ENCODE measurements at places on chromosomes 12 and 14. TPM values are rescaled to one million over a fixed set of nuclear protein-coding genes. Genes with fewer than 3 reads are reported as not detected.

- no peak overlapping the region for H3K4me3 ChIP-seq
- H3K27ac ChIP-seq: no peak overlapping the region
- no peaks in the 10 kb centered on the region for H3K36me3 ChIP-seq
- H3K4me1 ChIP-seq: no peaks in the 10 kb centered on the region
- no peaks in the 10 kb centered on the region for H3K27me3 ChIP-seq
- DNase-seq: no peak
Observed at GRCh38 chr14:43169722-43170121, 1337.4 kb downstream of the FSCB start.

DNA sequence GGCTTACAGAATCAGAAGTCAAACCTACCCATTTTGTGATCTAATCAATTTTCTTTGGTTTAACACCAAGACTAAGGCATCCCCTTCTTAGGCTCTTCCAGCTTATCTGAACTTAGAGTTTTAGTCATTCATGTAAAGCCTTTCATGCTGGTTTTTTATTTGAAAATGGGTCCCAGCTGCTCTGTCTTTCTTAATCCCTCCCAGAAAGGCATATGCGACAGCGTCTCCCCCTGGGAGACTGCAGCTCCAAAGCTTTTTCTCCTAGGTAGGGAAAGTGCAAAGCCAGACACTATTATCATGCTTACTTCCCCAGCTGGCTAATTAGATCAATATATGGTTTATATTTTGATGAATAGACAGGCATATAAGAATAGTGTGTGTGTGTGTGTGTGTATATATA is 96.6 kb upstream of the E2F7 start:
- no peak overlapping the region for H3K4me3 ChIP-seq
- peaks cover 9% of the 10 kb centered on the region for H3K4me1 ChIP-seq
- H3K27ac ChIP-seq: no peak overlapping the region
- no peaks in the 10 kb centered on the region for H3K27me3 ChIP-seq

DNA sequence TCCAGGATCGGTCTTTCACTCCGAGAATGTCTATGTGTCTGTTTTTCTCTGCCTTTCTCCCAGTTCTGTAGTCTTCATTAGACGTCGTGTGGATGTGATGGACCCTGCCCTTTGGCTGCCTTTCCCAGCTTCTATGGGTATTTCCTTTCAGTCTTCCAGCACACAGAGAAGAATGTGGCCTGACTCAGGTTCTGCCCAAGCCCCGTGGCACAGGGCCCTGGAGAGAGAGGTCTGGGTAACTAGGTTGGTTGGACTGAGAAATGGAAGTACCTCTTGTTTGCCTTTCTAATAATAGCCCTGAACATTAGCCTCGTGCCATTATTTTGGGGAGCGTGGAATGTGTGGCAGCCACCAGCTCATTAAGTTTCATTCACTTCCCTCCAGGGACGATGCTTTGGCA is 3.8 kb downstream of the FOXJ2 start:
- H3K27me3 ChIP-seq: no peaks in the 10 kb centered on the region
- H3K4me1 ChIP-seq: peaks cover 51% of the 10 kb centered on the region
- H3K4me3 ChIP-seq: no peak overlapping the region
- DNase-seq: peak; percentile 85
- H3K27ac ChIP-seq: peak overlapping the region; percentile 18

DNA sequence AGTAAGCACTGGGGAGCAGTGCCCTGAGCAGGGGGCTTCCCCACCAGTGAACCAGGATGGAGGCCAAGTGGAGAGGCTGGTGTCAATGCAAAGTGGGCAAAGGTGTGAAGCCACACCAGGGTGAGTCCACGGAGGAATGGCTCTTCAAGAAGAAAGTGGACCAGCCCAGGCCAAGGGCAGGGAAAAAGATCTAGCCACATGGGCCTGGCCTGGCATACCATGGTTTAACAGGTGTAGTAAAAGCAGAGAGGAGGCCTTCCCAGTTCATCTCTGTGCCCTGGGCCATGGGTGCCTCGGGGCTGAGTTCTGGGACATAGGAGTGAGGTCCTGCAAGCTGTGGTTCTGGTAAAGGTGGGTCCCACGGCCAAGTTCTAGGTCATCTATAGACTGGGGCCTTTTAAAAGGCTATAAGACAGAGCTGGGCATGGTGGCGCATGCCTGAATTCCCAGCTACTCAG is 153.4 kb downstream of the DPF3 start:
- peaks cover 32% of the 10 kb centered on the region for H3K4me1 ChIP-seq
- H3K4me3 ChIP-seq: no peak overlapping the region
- H3K36me3 ChIP-seq: no peaks in the 10 kb centered on the region
- DNase-seq: peak; percentile 29
- H3K27ac ChIP-seq: no peak overlapping the region

DNA sequence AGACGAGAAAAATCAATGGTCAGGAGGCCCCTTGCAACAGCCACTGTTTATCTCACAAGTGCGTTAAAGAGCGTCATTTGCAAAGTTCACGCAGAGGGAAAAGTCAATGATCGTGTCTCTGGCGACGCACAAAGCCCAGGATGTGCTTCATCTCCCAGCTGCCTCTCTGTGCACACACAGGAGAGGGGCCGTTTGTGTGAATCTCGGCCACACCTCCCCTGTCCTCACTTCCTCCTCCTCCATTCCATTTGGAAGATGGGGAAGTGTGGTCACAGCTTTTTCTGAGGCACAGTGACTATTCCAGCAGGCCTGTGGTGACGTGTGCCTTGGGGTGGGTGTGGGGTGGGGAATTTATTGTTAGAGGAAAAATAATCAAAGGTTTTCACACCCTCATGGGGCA is 90.4 kb downstream of the RBM19 start:
- DNase-seq: peak; percentile 75
- peak overlapping the region; percentile 73 for H3K27ac ChIP-seq
- H3K4me1 ChIP-seq: peaks cover 12% of the 10 kb centered on the region
- H3K36me3 ChIP-seq: peaks cover 4% of the 10 kb centered on the region
- no peak overlapping the region for H3K4me3 ChIP-seq

- H3K27ac ChIP-seq: no peak overlapping the region
- peaks cover 33% of the 10 kb centered on the region for H3K27me3 ChIP-seq
- no peak overlapping the region for H3K4me3 ChIP-seq
- no peaks in the 10 kb centered on the region for H3K36me3 ChIP-seq
Observed at GRCh38 chr14:104137297-104138097, 890 bp upstream of the KIF26A start.

GRCh38 chr14:96783915-96784224 is 13.3 kb upstream of the VRK1 start:
- no peaks in the 10 kb centered on the region for H3K4me1 ChIP-seq
- no peaks in the 10 kb centered on the region for H3K36me3 ChIP-seq
- H3K27me3 ChIP-seq: peaks cover 12% of the 10 kb centered on the region
- DNase-seq: no peak

- no peak overlapping the region for H3K4me3 ChIP-seq
- DNase-seq: no peak
- no peaks in the 10 kb centered on the region for H3K27me3 ChIP-seq
- no peaks in the 10 kb centered on the region for H3K36me3 ChIP-seq
Observed at GRCh38 chr14:77659831-77660230, 43.4 kb upstream of the SPTLC2 start.

DNA sequence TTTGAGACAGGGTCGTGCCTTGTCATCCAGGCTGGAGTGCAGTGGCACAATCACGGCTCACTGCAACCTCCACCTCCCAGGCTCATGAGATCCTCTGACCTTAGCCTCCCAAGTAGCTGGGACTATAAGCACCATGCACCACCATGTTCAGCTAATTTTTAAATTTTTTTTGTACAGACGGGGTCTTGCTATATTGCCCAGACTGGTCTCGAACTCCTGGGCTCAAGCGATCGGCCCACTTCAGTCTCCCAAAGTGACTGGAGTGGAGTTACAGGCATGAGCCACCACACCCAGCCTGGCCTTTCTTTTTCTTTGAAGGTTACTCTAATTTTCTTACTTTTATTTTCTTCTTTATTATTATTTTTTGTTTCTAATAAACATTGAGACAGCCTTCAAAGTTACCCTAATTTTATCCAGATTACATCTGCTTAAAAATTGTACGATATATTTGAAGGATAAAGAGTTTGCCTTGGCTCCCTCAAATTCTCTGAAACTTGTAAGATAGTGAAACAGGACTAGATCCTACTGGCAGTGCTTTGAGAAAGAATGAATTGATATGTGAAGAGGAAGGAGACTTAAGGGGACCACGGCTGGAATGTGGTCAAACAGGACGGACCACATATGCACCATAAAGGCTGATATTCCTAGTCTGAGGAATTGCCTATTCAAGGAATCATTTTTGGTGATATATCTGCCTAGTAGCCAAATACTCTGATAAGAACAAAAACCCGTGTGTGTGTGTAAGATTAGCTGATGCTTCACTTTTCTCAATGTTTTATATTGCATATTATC is 14.1 kb upstream of the SINHCAF start:
- H3K27me3 ChIP-seq: no peaks in the 10 kb centered on the region
- DNase-seq: no peak
- H3K4me1 ChIP-seq: no peaks in the 10 kb centered on the region
- H3K4me3 ChIP-seq: no peak overlapping the region

- peak; percentile 95 for DNase-seq
- H3K4me3 ChIP-seq: no peak overlapping the region
- peak overlapping the region; percentile 84 for H3K27ac ChIP-seq
- no peaks in the 10 kb centered on the region for H3K27me3 ChIP-seq
- H3K4me1 ChIP-seq: peaks cover 71% of the 10 kb centered on the region
- H3K36me3 ChIP-seq: peaks cover 72% of the 10 kb centered on the region
Observed at GRCh38 chr14:74579447-74580274, 32.4 kb downstream of the LTBP2 start.

DNA sequence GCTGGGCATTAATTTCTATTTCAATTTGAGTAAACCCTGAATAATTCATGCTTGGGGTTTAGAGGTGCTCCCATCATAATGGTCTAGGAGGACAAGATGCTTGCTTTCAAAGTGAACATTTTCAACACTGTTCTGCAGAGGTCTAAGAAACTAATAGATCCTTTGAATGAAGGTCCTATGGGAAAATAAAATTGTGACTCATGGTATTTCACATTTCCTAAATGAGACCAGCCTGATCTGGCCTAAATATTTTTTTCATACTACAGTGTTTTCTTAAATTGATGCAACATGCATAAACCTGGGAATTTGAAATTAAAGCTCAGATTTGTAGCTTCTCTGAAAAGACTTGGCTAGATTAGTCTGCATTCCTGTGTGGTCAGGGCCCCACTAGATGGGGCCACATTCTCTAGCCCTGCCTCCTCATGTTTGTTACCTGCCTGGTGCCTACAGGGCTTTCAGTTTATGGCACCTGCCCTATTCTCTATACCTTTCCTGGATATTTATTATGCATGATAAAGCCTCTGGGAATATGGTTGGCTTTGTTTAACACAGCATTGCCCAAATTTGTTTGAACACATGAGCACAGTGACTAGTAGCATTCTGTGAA is 112.7 kb downstream of the METTL25 start:
- H3K4me3 ChIP-seq: no peak overlapping the region
- DNase-seq: no peak
- no peaks in the 10 kb centered on the region for H3K4me1 ChIP-seq
- no peaks in the 10 kb centered on the region for H3K36me3 ChIP-seq
- H3K27me3 ChIP-seq: no peaks in the 10 kb centered on the region

- H3K36me3 ChIP-seq: no peaks in the 10 kb centered on the region
- peak overlapping the region; percentile 37 for H3K27ac ChIP-seq
- no peaks in the 10 kb centered on the region for H3K27me3 ChIP-seq
- H3K4me3 ChIP-seq: peak overlapping the region; percentile 84
- peak; percentile 100 for DNase-seq
Observed at GRCh38 chr14:99604278-99604765, 315 bp upstream of the CCDC85C start.

- no peaks in the 10 kb centered on the region for H3K27me3 ChIP-seq
- no peak overlapping the region for H3K27ac ChIP-seq
- DNase-seq: no peak
- no peaks in the 10 kb centered on the region for H3K36me3 ChIP-seq
Observed at GRCh38 chr12:75848961-75849360, 182.6 kb downstream of the PHLDA1 start.

DNA sequence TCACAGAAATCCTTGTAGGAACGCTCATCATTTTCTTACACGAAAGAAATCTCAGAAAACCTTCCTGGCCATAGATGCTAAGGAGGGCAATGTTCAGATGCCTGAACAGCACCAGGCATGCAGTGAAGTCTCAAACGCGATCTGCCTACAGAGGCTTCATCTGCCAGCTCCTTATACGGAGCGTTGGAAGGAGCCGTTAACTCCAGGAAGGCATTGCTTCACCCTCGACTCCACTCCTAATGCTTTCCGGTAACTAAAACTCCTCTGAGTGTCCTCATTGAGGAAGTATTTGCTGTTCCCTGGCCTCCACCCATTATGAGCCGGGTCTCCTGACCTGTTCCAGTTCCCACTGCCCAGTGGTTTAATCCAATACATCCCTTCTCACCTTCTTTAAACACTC is 502.7 kb downstream of the BCL11B start:
- H3K4me3 ChIP-seq: no peak overlapping the region
- DNase-seq: no peak
- H3K36me3 ChIP-seq: no peaks in the 10 kb centered on the region
- no peaks in the 10 kb centered on the region for H3K27me3 ChIP-seq

DNA sequence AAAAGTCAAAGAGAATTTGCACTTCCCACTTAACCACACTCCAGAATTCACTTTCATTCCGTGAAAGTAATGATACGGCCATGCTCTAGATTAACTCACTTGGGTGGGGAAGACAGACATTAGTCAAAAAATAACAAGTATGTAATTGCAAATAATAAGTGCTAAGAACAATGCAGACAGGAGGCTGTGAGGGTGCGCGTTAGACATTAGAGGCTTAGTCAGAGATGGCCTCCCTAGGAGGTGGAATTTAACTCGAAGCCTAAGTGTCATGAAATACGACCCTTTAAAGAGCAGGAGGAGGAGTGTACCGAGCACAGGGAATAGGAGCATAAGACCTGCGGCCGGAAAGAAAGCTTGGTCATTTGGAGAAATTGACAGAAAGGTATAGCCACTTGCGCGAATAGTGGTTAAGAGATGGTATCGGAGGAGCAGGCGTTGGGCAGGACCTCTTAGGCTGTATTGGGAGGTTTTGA is 628 bp downstream of the SNRPF start:
- peak overlapping the region; percentile 89 for H3K27ac ChIP-seq
- H3K36me3 ChIP-seq: peaks cover 29% of the 10 kb centered on the region
- peaks cover 10% of the 10 kb centered on the region for H3K4me1 ChIP-seq
- peak overlapping the region; percentile 95 for H3K4me3 ChIP-seq
- H3K27me3 ChIP-seq: no peaks in the 10 kb centered on the region
- DNase-seq: peak; percentile 49

- no peak overlapping the region for H3K27ac ChIP-seq
- DNase-seq: no peak
- H3K27me3 ChIP-seq: no peaks in the 10 kb centered on the region
- H3K4me3 ChIP-seq: no peak overlapping the region
- H3K36me3 ChIP-seq: no peaks in the 10 kb centered on the region
Observed at GRCh38 chr12:99067171-99067785, 422.2 kb downstream of the APAF1 start.

GRCh38 chr12:1099158-1099557 is 108.1 kb downstream of the ERC1 start:
- H3K27me3 ChIP-seq: no peaks in the 10 kb centered on the region
- no peak for DNase-seq
- no peaks in the 10 kb centered on the region for H3K4me1 ChIP-seq
- no peak overlapping the region for H3K27ac ChIP-seq

- H3K27ac ChIP-seq: no peak overlapping the region
- no peak overlapping the region for H3K4me3 ChIP-seq
- DNase-seq: no peak
- H3K36me3 ChIP-seq: no peaks in the 10 kb centered on the region
- no peaks in the 10 kb centered on the region for H3K27me3 ChIP-seq
Observed at GRCh38 chr12:15193946-15194345, 27.3 kb downstream of the RERG start.

BEST3 gene
- total RNA-seq: not detected

PDE3A gene
- 14.8 TPM for total RNA-seq

TMEM179 gene
- not detected for total RNA-seq

C12orf54 gene
- not detected for total RNA-seq

PTGER2 gene
- total RNA-seq: 3.3 TPM

POTEG gene
- 0.36 TPM for total RNA-seq
